ENCODE measurements at places on chromosomes 1 and 21. TPM values are rescaled to one million over a fixed set of nuclear protein-coding genes. Genes with fewer than 3 reads are reported as not detected.
A peak's percentile ranks its signal among the peaks of the same experiment; 100 is the strongest.

DNA sequence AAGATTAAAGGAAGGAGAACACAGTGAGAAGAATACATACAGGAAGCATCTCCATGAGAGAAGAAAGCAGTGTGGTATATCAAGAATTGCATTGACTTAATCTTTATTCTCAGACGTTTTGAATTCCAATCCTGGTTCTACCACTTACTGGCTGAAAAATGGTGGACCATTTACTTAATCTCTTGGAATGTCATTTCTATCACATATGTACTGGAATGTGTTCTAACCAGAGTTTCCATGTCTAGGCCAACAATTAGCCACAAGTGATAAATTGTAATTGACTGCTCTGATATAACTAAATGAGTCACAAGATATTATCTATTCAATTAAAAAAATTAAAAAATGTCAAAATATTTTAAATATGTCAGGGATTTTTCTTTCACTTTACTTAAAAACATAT lies 626.1 kb downstream of the PTPRC start:
- H3K4me3 ChIP-seq = no peak overlapping the region
- H3K27ac ChIP-seq = no peak overlapping the region
- no peaks in the 10 kb centered on the region for H3K36me3 ChIP-seq
- no peaks in the 10 kb centered on the region for H3K4me1 ChIP-seq
- no peak for DNase-seq

NPHS2 gene
- total RNA-seq = 0.55 TPM

- H3K27ac ChIP-seq = no peak overlapping the region
- DNase-seq = no peak
- H3K4me1 ChIP-seq = no peaks in the 10 kb centered on the region
- H3K36me3 ChIP-seq = no peaks in the 10 kb centered on the region
- no peaks in the 10 kb centered on the region for H3K27me3 ChIP-seq
- no peak overlapping the region for H3K4me3 ChIP-seq
Observed at GRCh38 chr1:79791488-79792218, 785.1 kb upstream of the ADGRL4 start.

OR10Z1 gene
- not detected for total RNA-seq

- no peaks in the 10 kb centered on the region for H3K36me3 ChIP-seq
- no peak for DNase-seq
- no peaks in the 10 kb centered on the region for H3K27me3 ChIP-seq
- no peak overlapping the region for H3K4me3 ChIP-seq
- H3K4me1 ChIP-seq = peaks cover 12% of the 10 kb centered on the region
Observed at GRCh38 chr1:16189003-16189402, 23.4 kb downstream of the ARHGEF19 start.

GRCh38 chr1:12386130-12386529 lies 156.3 kb downstream of the VPS13D start:
- no peak overlapping the region for H3K4me3 ChIP-seq

- DNase-seq = peak; percentile 63
- peaks cover 26% of the 10 kb centered on the region for H3K4me1 ChIP-seq
- no peak overlapping the region for H3K27ac ChIP-seq
- peaks cover 45% of the 10 kb centered on the region for H3K27me3 ChIP-seq
- no peaks in the 10 kb centered on the region for H3K36me3 ChIP-seq
Observed at GRCh38 chr21:37531431-37531932, 164.9 kb downstream of the DYRK1A start.

MRPL20 gene
- total RNA-seq = 82.9 TPM

PRAMEF6 gene
- not detected for total RNA-seq

DNA sequence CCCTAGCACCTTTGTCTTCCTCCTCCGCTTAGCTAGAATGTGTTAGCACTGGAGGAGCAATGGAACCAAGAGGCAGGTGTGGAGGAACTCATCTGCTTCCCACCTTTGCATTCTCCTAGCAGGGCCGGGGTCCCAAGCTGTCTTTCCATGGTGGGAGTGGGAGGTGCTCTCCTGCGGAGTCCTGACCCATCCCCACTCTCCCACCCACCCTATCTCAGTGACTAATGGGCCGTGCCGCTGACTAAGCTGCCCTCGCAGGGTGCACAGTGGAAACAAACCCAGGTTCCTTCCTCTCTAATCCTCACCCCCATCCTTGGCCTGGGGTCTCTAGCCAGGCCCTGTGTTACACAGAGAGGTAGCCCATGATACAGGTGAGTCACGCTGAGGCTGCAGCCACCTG lies 177.5 kb downstream of the HIVEP3 start:
- H3K4me3 ChIP-seq = no peak overlapping the region
- DNase-seq = no peak
- no peaks in the 10 kb centered on the region for H3K36me3 ChIP-seq

BCAS2 gene
- 6.7 TPM for total RNA-seq

DNA sequence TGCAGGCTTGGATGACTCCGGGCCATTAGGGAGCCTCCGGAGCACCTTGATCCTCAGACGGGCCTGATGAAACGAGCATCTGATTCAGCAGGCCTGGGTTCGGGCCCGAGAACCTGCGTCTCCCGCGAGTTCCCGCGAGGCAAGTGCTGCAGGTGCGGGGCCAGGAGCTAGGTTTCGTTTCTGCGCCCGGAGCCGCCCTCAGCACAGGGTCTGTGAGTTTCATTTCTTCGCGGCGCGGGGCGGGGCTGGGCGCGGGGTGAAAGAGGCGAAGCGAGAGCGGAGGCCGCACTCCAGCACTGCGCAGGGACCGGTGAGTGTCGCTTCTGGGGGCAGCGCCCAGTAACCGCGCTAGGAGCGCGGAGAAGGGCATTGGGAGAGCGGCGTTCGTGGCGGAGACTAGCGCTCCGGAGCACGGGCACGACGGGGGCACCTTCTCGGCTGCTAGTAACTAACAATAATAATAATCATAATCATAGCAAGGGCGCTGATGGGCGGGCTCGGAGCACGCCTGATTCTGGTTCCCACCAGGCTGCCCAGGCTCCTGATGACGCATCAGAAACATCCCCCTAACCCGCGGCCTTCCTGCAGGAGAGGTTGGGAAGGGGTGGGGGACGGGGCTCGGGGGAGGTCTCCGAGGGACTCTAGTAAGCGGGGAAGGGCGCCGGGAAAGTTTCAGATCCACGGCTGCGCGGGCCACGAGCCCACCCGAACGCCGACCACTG lies at the start of gene MX1:
TSS of gene MX1 (plus strand) at position 286 of the 722 bp plus-strand sequence. CDS start 5,832 bp downstream, outside the sequence.
- peak within 1 kb of the TSS; percentile 76 for H3K4me3 ChIP-seq
- peaks cover 24% of the 10 kb centered on the region for H3K36me3 ChIP-seq
- peak; percentile 93 for DNase-seq
- H3K27me3 ChIP-seq = no peaks in the 10 kb centered on the region
- H3K4me1 ChIP-seq = peaks cover 25% of the 10 kb centered on the region

- H3K27me3 ChIP-seq = no peaks in the 10 kb centered on the region
- peak overlapping the region; percentile 60 for H3K27ac ChIP-seq
- peaks cover 52% of the 10 kb centered on the region for H3K4me1 ChIP-seq
Observed at GRCh38 chr1:207959910-207960309, 49.0 kb upstream of the CD34 start.
